ENCODE measurements at places on chromosomes 5 and 9. TPM values are rescaled to one million over a fixed set of nuclear protein-coding genes. Genes with fewer than 3 reads are reported as not detected.

GRCh38 chr5:135481387-135481786 is 29.2 kb upstream of the TIFAB start:
- no peak for DNase-seq
- H3K27me3 ChIP-seq, result peaks cover 67% of the 10 kb centered on the region
- peaks cover 19% of the 10 kb centered on the region for H3K4me1 ChIP-seq
- no peaks in the 10 kb centered on the region for H3K36me3 ChIP-seq
- H3K4me3 ChIP-seq, result no peak overlapping the region

GRCh38 chr5:38121420-38121819 is 136.9 kb upstream of the EGFLAM start:
- no peaks in the 10 kb centered on the region for H3K27me3 ChIP-seq
- no peaks in the 10 kb centered on the region for H3K4me1 ChIP-seq
- no peak overlapping the region for H3K27ac ChIP-seq
- no peak overlapping the region for H3K4me3 ChIP-seq
- H3K36me3 ChIP-seq, result no peaks in the 10 kb centered on the region

GRCh38 chr5:90983148-90983547 is 400.0 kb downstream of the ARRDC3 start:
- no peaks in the 10 kb centered on the region for H3K36me3 ChIP-seq
- H3K27me3 ChIP-seq, result no peaks in the 10 kb centered on the region
- no peak overlapping the region for H3K4me3 ChIP-seq
- H3K4me1 ChIP-seq, result peaks cover 7% of the 10 kb centered on the region
- no peak for DNase-seq
- no peak overlapping the region for H3K27ac ChIP-seq

DNA sequence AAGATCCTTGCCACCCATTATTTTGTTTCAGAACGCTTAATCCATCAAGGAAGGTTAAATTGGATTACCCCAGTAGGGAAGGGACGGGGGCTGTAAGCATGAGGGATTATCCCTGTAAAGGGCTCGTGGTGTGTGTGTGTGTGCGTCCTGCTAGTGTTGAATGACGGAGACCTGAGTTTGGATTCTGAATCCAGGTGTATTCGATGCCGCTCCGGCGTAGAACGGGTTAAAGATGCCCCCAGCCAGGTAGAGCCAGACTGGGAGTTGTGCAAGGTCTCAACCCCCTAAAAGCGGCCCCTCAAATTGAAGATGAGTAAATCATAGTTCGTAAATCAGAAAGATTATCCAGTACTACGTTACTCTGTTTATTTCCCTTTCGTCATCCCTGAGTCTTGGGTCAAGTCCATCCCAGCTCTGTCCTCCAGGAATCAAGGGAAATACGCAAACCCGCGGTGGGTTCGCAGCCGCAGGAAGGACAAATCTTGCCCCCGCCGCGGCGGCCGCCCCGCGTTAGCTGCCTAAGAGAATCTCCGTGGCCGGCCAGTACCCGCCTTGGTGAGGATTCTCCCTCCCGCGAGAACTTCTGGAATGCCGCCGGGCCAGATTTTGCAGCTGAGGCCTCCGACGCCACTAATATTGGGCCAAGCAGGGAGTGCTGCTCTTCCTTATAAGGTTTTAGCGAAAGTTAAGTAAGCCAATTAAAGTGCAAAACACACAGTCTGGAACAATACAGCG is 586 bp upstream of the MTAP start:
- H3K36me3 ChIP-seq, result peaks cover 10% of the 10 kb centered on the region
- peak; percentile 85 for DNase-seq
- H3K27me3 ChIP-seq, result peaks cover 22% of the 10 kb centered on the region
- peaks cover 28% of the 10 kb centered on the region for H3K4me1 ChIP-seq
- peak overlapping the region; percentile 99 for H3K4me3 ChIP-seq

DNA sequence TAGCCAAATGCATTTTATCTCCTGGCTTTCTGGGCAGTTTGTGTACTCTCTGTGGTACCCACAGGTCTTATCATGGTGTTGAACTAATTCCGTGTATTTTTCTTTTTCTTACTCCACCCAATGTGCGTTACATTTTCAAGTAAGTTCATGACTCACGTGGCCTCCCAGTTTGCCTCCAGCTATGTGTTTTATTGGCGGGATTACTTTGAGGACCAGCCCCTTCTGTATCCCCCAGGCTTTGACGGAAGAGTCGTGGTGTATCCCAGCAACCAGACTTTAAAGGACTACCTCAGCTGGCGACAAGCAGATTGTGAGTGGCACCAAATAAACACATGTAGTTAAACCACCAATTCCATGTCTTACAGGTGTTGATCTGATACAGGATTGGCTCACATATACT is 3.2 kb downstream of the THG1L start:
- DNase-seq, result no peak
- peaks cover 16% of the 10 kb centered on the region for H3K4me1 ChIP-seq
- H3K4me3 ChIP-seq, result no peak overlapping the region
- H3K27me3 ChIP-seq, result no peaks in the 10 kb centered on the region

GRCh38 chr9:71655778-71656177 is 112.5 kb downstream of the CEMIP2 start:
- H3K27me3 ChIP-seq, result no peaks in the 10 kb centered on the region
- H3K4me3 ChIP-seq, result no peak overlapping the region
- no peaks in the 10 kb centered on the region for H3K36me3 ChIP-seq
- no peaks in the 10 kb centered on the region for H3K4me1 ChIP-seq
- DNase-seq, result no peak

- no peak for DNase-seq
- H3K27me3 ChIP-seq, result no peaks in the 10 kb centered on the region
- no peak overlapping the region for H3K4me3 ChIP-seq
- H3K4me1 ChIP-seq, result peaks cover 7% of the 10 kb centered on the region
Observed at GRCh38 chr9:105206496-105206820, 38.0 kb upstream of the SLC44A1 start.

DNA sequence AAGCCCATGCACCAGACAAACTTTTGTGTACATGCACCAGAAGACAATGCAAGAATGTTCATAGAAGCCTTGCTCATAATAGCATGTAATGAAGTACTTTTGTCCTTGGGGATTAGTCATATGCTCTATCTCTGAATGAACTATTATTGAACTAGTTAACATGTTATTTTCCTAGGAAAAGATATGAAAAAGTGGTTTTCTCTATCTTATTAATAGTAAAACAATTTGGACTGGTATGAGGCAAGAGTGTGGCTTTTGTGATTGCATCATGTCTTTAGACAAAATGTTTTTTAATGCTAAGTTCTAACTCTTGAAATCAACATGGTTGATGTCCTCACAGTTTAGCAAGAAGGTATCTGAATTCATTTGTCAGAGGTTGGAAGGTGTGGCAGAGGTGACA is 55.7 kb upstream of the SPDL1 start:
- no peaks in the 10 kb centered on the region for H3K36me3 ChIP-seq
- no peak overlapping the region for H3K4me3 ChIP-seq
- H3K4me1 ChIP-seq, result no peaks in the 10 kb centered on the region
- no peak overlapping the region for H3K27ac ChIP-seq

DNA sequence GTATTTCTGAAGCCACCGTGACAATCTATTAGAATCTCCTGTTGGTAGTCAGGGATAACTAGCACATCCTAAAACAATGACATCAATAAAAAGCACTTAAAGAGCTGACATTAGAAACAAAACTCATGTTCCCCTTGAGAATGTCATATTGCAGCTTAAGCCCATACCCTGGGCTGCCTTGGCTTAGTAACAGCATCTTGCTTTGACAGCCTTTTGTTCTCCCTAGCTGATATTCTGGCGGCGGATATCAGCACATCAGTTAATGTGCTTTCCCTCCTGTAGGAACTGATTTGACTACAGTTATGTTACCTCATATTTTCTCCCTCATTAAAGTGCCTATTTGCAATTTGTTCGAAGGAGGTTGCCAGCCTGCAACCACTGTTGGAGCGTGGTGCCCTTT is 214.1 kb downstream of the CD180 start:
- no peaks in the 10 kb centered on the region for H3K4me1 ChIP-seq
- no peak for DNase-seq
- H3K4me3 ChIP-seq, result no peak overlapping the region

DNA sequence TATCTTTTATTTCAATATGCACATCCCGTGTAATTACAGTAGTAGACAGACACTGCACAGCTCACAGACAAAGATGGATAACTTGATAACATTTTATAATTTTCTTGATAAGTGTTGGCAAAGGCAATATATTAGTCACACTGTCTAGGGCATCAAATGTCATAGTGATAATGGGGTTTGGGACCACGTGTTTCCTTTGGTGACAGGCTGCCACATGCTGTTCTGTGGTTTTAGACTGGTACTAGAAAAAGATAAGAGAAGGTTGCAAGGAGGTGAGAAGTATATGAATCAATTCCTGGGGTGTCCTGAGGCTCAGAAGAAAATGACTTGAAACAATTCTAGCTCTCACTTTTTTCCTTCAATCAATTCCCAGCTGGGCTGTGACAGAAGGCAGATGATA is 258.8 kb upstream of the CHD1 start:
- H3K4me1 ChIP-seq, result peaks cover 5% of the 10 kb centered on the region
- DNase-seq, result no peak
- no peaks in the 10 kb centered on the region for H3K36me3 ChIP-seq
- no peak overlapping the region for H3K27ac ChIP-seq

GRCh38 chr5:139552893-139553575 is 8.1 kb upstream of the UBE2D2 start:
- H3K36me3 ChIP-seq, result peaks cover 3% of the 10 kb centered on the region
- DNase-seq, result no peak
- H3K4me3 ChIP-seq, result no peak overlapping the region
- H3K27me3 ChIP-seq, result no peaks in the 10 kb centered on the region

- H3K27me3 ChIP-seq, result no peaks in the 10 kb centered on the region
- H3K4me1 ChIP-seq, result peaks cover 40% of the 10 kb centered on the region
- H3K4me3 ChIP-seq, result no peak overlapping the region
- no peak for DNase-seq
Observed at GRCh38 chr5:133364936-133365707, 247.2 kb downstream of the FSTL4 start.

DNA sequence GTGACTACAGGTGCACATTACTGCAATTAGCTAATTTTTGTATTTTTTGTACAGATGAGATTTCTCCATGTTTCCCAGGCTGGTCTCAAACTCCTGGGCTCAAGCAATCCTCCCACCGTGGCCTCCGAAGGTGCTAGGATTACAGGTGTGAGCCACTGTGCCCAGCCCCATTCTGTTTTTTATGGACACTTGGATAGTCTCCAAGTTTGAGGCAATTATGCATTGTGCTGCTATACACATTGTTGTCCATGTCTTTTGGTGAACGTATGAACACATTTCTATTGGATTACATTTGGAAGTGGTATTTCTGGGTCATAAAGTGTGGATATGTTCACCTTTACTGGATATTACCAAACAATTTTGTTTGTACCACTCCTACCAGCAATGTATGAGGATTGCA is 22.4 kb upstream of the PLPP1 start:
- H3K4me3 ChIP-seq, result no peak overlapping the region
- DNase-seq, result no peak
- H3K4me1 ChIP-seq, result peaks cover 13% of the 10 kb centered on the region
- no peaks in the 10 kb centered on the region for H3K36me3 ChIP-seq
- H3K27ac ChIP-seq, result no peak overlapping the region
- H3K27me3 ChIP-seq, result no peaks in the 10 kb centered on the region

GRCh38 chr5:143593723-143594122 is 190.2 kb upstream of the NR3C1 start:
- peaks cover 35% of the 10 kb centered on the region for H3K4me1 ChIP-seq
- no peaks in the 10 kb centered on the region for H3K36me3 ChIP-seq
- DNase-seq, result no peak
- peak overlapping the region; percentile 4 for H3K27ac ChIP-seq
- H3K27me3 ChIP-seq, result no peaks in the 10 kb centered on the region
- H3K4me3 ChIP-seq, result no peak overlapping the region

- peak; percentile 69 for DNase-seq
- peak overlapping the region; percentile 87 for H3K27ac ChIP-seq
- no peaks in the 10 kb centered on the region for H3K36me3 ChIP-seq
Observed at GRCh38 chr9:34457266-34458012, 931 bp downstream of the FAM219A start.

- no peaks in the 10 kb centered on the region for H3K27me3 ChIP-seq
- DNase-seq, result no peak
- H3K27ac ChIP-seq, result peak overlapping the region; percentile 84
- H3K4me3 ChIP-seq, result peak overlapping the region; percentile 84
- no peaks in the 10 kb centered on the region for H3K36me3 ChIP-seq
- peaks cover 44% of the 10 kb centered on the region for H3K4me1 ChIP-seq
Observed at GRCh38 chr5:81751836-81752643, 1.1 kb upstream of the SSBP2 start.

- peaks cover 6% of the 10 kb centered on the region for H3K27me3 ChIP-seq
- no peak overlapping the region for H3K27ac ChIP-seq
- H3K4me3 ChIP-seq, result no peak overlapping the region
- H3K4me1 ChIP-seq, result peaks cover 10% of the 10 kb centered on the region
Observed at GRCh38 chr9:79193001-79193400, 378.8 kb upstream of the TLE4 start.

GRCh38 chr9:129281506-129282145 is 103.6 kb upstream of the IER5L start:
- DNase-seq, result peak; percentile 65
- no peak overlapping the region for H3K27ac ChIP-seq
- peaks cover 33% of the 10 kb centered on the region for H3K4me1 ChIP-seq
- no peaks in the 10 kb centered on the region for H3K27me3 ChIP-seq
- no peak overlapping the region for H3K4me3 ChIP-seq
- H3K36me3 ChIP-seq, result no peaks in the 10 kb centered on the region

- peaks cover 4% of the 10 kb centered on the region for H3K27me3 ChIP-seq
- no peak overlapping the region for H3K4me3 ChIP-seq
- H3K4me1 ChIP-seq, result peaks cover 22% of the 10 kb centered on the region
Observed at GRCh38 chr5:133396187-133396741, 216.1 kb downstream of the FSTL4 start.

GRCh38 chr5:119355685-119356611 is at the start of gene TNFAIP8:
Gene TNFAIP8 (plus strand): TSS chr5:119356019. CDS start chr5:119356091, 72 bp downstream.
- H3K4me1 ChIP-seq, result peaks cover 56% of the 10 kb centered on the region
- no peak for DNase-seq
- peak within 1 kb of the TSS; percentile 90 for H3K27ac ChIP-seq
- peak within 1 kb of the TSS; percentile 98 for H3K4me3 ChIP-seq

GRCh38 chr5:84378961-84379360 is 5.7 kb downstream of the EDIL3 start:
- no peak for DNase-seq
- H3K27me3 ChIP-seq, result peaks cover 19% of the 10 kb centered on the region
- no peak overlapping the region for H3K4me3 ChIP-seq
- no peak overlapping the region for H3K27ac ChIP-seq

BHMT2 gene
- total RNA-seq, result 0.45 TPM

DBH gene
- total RNA-seq, result 0.10 TPM

TNFSF8 gene
- 0.43 TPM for total RNA-seq

BTNL3 gene
- total RNA-seq, result 0.82 TPM

PIK3R1 gene
- 110 TPM for total RNA-seq

C5orf58 gene
- total RNA-seq, result not detected

SLC6A19 gene
- total RNA-seq, result 22.2 TPM

THBS4 gene
- total RNA-seq, result 8.8 TPM

SMIM32 gene
- total RNA-seq, result 12.8 TPM

NUTM2G gene
- not detected for total RNA-seq

DNM1 gene
- 112 TPM for total RNA-seq

FRMPD1 gene
- 0.36 TPM for total RNA-seq

ZNG1C gene
- total RNA-seq, result 27.2 TPM

Data from type B pancreatic cell (in vitro differentiated cells).